ENCODE measurements at places on chromosomes 3 and 15. TPM values are rescaled to one million over a fixed set of nuclear protein-coding genes. Genes with fewer than 3 reads are reported as not detected.

The SYNPR gene
- total RNA-seq: not detected

The HDC gene
- total RNA-seq: not detected

The RTP4 gene
- 3.4 TPM for total RNA-seq

The CD80 gene
- total RNA-seq: 7.1 TPM

The LRRC3B gene
- not detected for total RNA-seq

The IMPG2 gene
- total RNA-seq: 0.13 TPM

The GOLGA6L7 gene
- not detected for total RNA-seq

The TRAK1 gene
- total RNA-seq: 24.1 TPM

The SLC22A13 gene
- total RNA-seq: 0.18 TPM

The CCR9 gene
- 0.20 TPM for total RNA-seq

The SPINK8 gene
- not detected for total RNA-seq

The FBXL2 gene
- not detected for total RNA-seq

The CILP gene
- not detected for total RNA-seq

The ASB14 gene
- not detected for total RNA-seq

The DNAJB8 gene
- total RNA-seq: not detected

The CHRM5 gene
- not detected for total RNA-seq

The LPCAT4 gene
- 55.6 TPM for total RNA-seq

The CPLX3 gene
- total RNA-seq: 0.11 TPM

The ADCY5 gene
- not detected for total RNA-seq

The GPR160 gene
- total RNA-seq: 6.2 TPM

The FBXW12 gene
- not detected for total RNA-seq

The CLPX gene
- total RNA-seq: 77.4 TPM

The DUOX1 gene
- not detected for total RNA-seq

The FBXO22 gene
- 64.8 TPM for total RNA-seq

The ARID3B gene
- 36.2 TPM for total RNA-seq

The GRIP2 gene
- total RNA-seq: not detected

The CLDN11 gene
- total RNA-seq: not detected

The GHRL gene
- not detected for total RNA-seq

The CLRN1 gene
- total RNA-seq: not detected

The MESP2 gene
- total RNA-seq: not detected

The MORC1 gene
- total RNA-seq: not detected

The MON1A gene
- total RNA-seq: 6.9 TPM

All from activated CD8-positive, alpha-beta T cell treated with anti-CD3 and anti-CD28 coated beads for 36 hours (primary cell).